ENCODE measurements at places on chromosomes 6 and 20. TPM values are rescaled to one million over a fixed set of nuclear protein-coding genes. Genes with fewer than 3 reads are reported as not detected.

Gene ZNF165
- 0.42 TPM for total RNA-seq

Gene NNAT
- total RNA-seq = 0.65 TPM

Gene SCAND1
- 43.6 TPM for total RNA-seq

Gene EFCAB8
- total RNA-seq = 0.28 TPM

Gene PGC
- total RNA-seq = not detected

Measured in posterior vena cava (tissue), 2 donors.